Dermis blood vessel endothelial cell (primary cell): ENCODE measurements at places on chromosomes 5 and 9.

GRCh38 chr9:32483343-32483742 lies 42.7 kb downstream of the RIGI start:
- no peak for DNase-seq

DNA sequence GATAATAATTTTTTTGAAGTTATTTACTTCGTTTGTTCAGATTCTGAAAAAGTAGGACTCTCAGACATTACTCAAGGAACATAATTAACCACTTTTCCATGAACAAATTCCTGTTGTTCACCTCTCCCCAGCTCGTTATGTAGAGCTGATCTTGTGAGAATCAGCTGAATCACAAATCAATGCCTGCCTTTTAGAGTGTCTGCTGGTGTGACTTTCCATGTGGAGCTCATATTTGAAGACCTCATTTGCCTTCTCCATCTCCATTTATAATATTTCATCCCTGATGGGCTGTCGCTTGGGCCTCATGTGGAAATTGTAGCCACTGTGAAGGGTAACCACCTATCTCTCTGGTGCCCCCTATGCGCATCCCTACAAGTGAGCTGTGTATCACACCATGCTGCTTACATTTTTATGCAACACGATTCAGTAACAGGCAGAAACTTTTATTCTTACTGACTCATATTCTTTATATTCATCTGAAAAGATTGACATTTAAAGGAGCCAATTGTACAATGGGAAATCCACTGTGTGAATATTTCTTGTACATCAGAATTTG lies 111.3 kb downstream of the STK32A start:
- peak; percentile 1 for DNase-seq

DNA sequence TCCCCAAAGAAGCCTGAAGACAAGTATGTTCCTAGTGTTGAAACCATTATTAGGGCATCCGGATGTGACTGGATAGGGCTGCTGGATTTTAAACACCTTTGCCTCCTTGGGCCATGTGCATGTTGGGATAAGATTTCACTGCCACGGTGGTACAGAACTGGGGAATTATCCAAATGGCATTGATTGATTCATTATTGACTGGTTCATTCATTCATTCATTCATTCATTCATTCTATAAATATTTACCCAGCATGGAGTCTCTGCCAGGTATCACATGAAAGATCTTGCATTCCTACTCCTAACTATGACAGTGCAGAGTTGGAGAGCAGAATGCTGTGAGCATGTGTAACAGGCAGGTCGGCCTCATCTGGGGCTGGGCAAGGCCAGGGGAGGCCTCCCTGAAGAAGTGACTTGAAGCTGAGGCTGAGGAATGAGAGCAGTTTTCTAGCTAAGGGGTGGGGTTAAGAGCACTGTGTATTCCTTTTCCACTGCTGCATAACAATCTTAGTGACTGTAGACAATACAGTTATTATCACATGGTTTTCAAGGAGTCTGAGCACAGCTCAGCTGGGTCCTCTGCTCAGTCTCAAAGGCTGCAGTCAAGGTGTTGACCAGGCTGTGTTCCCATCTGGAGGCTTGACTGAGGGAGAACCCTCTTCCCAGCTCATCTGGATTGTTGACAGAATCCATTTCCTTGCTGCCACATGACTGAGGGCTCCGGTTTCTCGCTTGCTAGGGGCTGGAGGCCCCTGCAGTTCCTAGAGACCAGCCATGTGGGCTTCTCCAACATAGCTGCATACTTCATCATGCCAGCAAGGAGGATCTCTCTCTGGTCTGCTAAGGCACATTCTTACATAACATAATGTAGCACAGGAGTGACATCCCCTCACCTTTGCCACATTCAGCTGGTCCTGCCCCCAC lies 35.7 kb downstream of the AK8 start:
- DNase-seq: no peak

DNA sequence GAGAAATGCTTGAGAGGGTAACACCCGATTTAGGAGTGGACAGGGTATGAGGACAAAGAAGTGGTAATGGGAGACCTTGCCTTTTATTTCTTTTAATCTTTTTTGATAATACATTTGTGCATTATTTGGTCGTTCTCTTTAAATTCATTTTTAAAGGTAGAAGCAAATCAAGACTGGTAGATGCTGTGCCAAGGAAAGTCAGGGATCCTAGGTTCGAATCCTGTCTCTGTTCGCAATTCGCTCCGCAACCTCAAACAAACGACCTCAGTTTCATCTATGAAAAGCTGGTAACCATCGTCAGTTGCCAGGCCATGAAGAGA lies 353 bp upstream of the TMED9 start:
- no peak for DNase-seq

GRCh38 chr9:83274787-83275186 lies 211.8 kb upstream of the RASEF start:
- DNase-seq: no peak
